KBM-7 (cell line): ENCODE measurements at places on chromosomes 1 and 21.

GRCh38 chr1:174913225-174913903, 86.4 kb upstream of the CACYBP start:
- DNase-seq: no peak

DNA sequence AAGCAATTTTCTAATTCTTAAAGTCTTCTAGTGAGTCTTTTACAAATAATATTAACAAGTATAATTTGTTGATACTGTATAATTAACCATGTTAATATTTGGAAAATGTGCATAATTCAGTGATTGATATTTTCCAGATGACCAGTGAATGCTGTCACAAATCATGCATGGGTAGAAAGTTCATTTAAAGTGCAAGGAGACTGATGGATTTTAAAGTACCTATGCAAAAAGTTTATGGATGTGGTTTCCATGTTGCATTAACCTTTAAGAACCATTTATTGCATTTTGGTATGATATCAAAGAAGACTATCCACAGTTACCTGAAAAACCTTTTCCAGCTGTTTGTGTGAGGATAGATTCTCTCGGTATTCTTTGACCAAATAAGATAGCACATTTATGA, 23.2 kb downstream of the CDC73 start:
- no peak for DNase-seq

DNA sequence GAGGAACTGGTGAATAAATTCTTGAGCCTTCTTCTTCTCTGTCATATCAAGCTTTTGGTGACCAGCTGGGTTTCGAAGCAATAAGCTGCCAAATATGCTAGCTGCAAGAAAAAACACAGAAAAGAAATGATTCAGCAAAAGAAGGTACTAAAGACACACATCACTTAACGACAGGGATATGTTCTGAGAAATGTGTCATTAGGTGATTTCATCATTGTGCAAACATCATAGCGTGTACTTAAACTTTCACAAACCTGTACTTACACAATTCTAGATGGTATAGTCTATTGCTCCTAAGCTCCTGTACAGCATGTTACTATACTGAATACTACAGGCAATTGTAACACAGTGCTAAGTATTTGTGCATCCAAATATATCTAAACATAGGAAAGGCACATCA, 2.9 kb upstream of the MTF1 start:
- no peak for DNase-seq

DNA sequence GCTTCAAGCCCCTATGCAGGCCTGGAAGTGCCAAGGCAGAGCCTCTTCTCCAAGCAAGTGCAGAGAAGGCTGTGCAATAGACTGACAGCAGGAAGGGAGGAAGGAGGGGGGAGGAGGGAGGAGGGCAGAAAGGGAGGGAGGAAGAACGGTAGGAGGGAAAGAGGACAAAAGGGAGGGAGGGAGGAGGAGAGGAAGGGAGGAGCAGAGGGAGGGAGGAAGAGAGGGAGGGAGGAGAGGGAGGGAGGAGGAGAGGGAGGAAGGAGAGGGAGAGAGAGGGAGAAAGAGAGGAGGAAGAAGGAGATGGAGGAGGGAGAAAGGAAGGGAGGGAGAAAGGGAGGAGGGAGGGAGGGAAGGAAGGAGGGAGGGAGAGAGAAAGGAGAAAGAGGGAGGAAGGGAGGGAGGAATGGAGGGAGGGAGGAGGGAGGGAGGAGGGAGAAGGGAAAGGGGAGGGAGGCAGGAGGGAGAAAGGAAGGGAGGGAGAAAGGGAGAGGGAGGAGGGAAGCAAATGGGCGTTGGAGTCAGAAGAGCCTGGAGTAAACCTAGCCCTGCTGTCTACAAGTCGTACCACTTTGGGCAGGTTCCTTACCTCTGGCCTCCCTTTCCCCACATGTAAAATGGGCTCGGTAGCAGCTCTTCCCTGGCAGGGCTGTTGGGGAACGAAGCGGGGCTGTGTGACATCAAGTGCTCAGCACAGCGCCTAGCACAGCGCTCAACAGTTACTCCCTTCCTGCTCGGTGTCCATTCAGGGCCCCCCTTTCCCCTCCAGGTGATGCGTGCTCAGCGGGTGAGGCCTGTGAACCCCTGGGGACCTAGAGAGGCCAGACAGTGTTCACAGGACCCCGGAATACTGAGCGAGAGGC, 244.6 kb downstream of the NPHP4 start:
- DNase-seq: no peak

DNA sequence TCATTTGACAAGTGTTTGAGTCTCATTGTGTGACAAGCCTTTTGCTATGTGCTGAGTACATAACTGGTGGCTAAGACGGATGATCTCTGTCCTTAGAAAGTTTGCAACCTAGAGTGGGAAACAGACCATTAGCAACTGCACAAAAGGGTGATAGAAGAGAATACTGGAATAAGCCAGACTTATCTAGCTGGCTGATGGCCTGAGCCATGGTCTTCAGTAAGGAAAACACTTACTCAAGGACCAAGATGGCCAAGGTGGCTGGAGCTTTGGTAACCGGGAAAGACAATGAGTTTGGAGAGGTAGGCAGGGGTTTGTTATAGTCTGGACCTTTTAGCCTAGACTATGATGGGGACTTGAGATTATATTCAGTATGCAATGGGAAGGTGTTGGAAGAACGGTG, 1.6 kb upstream of the TAF12 start:
- no peak for DNase-seq

GRCh38 chr1:151881479-151881878, 27.8 kb downstream of the THEM4 start:
- no peak for DNase-seq

- no peak for DNase-seq
These were observed 172.8 kb downstream of the ZNF281 start for GRCh38 chr1:200237066-200237465.

GRCh38 chr1:205879974-205880373, 30.0 kb upstream of the PM20D1 start:
- DNase-seq: no peak

DNA sequence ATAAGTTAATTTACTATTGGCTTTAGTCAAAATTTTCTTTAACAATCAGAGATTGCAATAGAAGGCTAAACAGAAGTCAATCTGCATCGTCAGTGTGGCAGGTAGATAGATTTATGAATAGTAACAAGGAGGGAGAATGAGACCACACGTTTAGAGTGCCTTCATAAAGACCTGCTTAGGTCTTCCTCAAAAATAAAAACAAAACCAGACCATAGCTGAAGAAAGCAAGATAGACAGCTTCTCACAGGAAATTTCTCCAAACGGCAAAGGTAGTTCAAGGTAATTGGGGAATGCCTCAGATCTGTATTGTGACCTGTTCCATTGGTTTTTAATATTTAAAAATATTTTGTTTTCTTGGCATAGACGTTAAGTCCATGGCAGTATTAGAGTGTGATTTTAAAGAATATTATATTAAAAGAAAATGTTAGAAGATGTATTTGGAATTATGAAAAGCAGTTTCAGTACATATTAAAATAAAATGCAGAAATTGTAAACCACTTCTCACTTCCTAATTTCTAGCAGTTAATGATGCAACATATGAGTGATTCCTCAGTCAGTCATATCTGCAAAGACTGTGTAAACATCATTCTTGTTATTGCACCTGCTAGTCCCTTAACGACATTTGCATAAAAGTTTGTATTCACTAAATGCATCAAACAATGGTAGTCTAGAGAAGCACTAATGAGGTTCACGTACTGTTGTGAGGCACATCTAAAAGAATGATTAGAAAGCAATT, 278.0 kb downstream of the HLX start:
- no peak for DNase-seq

GRCh38 chr21:42223826-42224575, 5.1 kb downstream of the ABCG1 start:
- DNase-seq: no peak

DNA sequence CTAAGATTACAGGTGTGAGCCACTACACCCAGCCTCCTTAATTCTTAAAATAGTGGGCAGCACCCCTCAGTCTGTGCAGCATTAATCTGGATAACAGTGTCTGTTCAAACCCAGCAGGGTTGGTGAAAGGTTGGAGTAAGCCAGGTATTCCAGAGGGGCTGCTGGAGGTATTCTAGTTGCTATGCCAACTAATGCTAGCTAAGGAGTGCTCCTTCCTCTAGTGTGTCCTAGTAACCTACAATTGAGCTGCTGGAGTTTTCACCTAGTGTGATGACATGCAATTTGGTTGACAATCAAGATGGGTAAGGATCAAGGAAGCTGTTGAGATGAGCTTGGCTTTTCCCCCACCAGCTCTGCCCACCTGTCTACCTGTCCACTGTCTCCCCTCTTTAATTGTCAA, 100.2 kb upstream of the IPO9 start:
- DNase-seq: no peak
